Activated CD4-positive, alpha-beta memory T cell treated with anti-CD3 and anti-CD28 coated beads for 36 hours (primary cell): ENCODE measurements at places on chromosomes 1 and 21.

- no peak for DNase-seq
These were observed 143.0 kb downstream of the DNM3 start for GRCh38 chr1:171984262-171984661.

GRCh38 chr21:42676808-42677207 is 23.4 kb downstream of the PDE9A start:
- no peak for DNase-seq

DNA sequence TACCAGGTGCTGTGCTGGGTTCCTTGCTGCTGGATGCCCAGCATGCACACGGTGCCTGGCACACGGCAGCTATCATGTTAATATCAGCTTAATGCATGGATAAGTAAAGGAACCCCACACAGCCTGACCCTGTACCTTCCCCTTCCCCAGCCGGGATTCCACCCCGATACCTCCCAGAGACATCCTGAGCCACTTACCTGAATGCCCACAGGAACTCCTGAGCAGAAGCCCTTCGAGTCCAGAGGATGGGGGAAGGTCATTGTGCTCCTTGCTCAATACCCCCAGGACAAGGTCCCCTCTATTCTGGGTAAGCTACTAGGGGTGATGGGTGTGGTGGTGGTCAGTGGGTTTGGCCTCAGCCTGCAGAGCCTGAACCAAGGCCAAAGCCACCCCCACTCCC is 1.4 kb downstream of the FAM131C start:
- DNase-seq = no peak

GRCh38 chr1:227795732-227796131 is 19.7 kb upstream of the PRSS38 start:
- no peak for DNase-seq

DNA sequence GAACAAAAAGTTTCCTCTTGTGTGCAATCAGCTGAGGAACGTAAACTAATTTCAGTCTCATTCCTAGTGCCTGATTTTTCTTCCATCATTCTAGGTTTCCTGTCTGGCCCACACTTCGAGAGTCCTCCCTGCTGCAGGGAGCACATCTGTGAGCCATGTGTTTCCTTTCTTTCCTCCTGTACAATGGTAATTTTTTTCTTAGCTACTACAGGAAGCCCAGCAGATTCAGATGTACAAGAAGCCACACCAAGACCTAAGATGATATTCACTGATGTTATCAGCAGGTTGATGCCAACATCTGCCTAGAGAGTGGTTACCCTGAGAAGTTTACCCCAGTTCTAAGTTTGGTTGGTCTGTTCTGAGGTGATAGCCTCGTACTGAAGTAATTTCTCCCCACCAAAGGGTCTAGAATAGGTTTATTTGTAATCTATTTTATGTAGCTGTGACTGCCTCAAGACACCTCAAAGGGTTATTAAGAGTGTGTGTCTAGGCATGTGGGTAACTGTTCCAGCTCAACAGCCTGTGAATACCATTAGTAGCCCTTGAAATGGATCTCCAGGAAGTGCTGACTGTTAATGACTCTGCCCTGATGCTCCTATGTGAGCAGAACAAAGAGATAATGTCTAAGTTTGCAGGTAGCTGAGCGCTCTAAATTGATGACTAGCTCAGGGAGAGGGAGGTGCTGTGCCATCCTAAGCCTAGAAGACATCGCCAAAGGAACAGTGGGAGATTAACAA is 31.7 kb upstream of the CLDN14 start:
- DNase-seq = no peak

- no peak for DNase-seq
These were observed 88.1 kb downstream of the CNIH3 start for GRCh38 chr1:224704107-224704735.

DNA sequence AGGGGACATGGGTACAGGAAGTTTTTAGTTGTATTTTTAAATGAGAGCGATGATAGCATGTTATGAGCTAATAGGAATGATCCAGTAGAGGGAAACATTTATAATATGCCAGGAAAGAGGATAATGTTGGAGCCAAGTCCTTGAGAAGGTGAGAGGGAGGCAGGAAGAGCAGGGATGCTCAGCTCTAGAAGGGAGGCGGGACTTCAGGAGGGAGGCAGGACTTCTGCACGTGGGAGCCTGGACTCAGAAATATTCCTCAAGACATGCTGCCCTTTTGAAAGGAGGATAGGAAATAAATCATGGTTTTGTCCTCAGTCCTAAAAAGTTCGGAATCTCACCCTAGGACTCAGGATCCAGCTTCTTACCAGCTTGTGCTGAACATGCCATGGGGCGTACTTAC is 5.9 kb downstream of the ADARB1 start:
- DNase-seq = no peak

GRCh38 chr1:18410407-18410806 is 70.3 kb upstream of the KLHDC7A start:
- DNase-seq = no peak

- DNase-seq = no peak
These were observed 273.1 kb downstream of the MATN1 start for GRCh38 chr1:30450148-30450817.

DNA sequence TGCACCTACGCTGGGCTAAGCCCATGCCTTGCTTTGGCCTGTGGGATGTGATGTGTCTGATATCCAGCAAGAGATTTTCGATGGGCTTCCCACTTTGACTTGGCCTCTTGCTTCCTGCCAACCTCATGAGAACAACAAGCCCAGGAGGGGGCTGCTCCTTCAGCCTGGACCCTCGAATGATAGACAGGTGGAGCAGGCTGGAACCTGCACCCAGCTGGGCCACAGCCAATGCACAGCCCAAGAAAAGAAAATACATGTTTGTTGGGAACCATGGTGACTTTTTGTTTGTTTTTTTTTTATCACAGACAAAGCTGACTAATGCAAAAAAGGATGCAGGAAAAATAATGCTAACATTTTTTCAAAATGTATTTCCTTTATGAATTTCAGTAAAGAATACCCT is 144.3 kb downstream of the LMX1A start:
- no peak for DNase-seq

DNA sequence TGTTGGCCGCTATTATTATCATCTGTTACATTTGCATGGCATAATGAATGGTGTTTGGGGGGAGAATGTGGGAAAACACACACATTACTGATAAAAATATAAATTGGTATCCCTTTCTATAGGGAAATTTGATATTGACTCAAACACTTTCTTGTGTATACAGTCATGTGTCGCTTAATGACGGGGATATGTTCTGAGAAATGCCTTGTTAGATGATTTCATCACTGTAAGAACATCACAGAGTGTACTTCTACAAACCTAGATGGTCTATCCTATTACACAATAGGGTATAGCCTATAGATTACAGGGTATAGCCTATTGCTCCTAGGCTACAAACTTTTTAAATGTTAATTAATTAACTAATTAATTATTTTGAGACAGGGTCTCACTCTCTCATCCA is 67.2 kb upstream of the B3GALNT2 start:
- no peak for DNase-seq
